ENCODE measurements at places on chromosomes 12 and 14.

GRCh38 chr12:26346736-26347135, 151.4 kb downstream of the SSPN start:
- DNase-seq: no peak

- DNase-seq: no peak
These were observed 173.0 kb upstream of the DAAM1 start for GRCh38 chr14:59015482-59015881.

DNA sequence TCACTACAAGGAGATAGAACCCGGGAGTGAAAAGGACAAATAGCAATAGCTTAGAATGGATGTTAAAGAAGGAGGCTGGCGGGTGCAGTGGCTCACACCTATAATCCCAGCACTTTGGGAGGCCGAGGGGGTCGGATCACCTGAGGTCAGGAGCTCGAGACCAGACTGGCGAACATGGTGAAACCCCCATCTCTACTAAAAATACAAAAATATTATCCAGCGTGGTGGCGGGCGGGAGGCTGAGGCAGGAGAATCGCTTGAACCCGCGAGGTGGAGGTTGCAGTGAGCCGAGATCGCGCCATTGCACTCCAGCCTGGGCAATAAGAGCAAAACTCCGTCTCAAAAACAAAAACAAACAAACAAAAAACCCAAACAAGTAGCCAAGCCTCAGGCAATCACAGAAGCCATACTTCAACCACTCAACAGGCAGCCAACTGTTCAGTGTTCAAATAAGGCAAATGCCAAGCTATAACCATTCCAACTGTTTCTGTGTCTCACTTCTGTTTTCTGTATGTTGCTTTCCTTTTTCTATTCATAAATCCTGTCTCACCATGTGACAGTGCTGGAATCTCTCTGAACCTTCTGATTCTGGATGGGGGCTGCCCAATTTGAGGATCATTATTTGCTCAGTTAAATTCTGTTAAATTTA, 3.9 kb upstream of the SPTLC2 start:
- no peak for DNase-seq

DNA sequence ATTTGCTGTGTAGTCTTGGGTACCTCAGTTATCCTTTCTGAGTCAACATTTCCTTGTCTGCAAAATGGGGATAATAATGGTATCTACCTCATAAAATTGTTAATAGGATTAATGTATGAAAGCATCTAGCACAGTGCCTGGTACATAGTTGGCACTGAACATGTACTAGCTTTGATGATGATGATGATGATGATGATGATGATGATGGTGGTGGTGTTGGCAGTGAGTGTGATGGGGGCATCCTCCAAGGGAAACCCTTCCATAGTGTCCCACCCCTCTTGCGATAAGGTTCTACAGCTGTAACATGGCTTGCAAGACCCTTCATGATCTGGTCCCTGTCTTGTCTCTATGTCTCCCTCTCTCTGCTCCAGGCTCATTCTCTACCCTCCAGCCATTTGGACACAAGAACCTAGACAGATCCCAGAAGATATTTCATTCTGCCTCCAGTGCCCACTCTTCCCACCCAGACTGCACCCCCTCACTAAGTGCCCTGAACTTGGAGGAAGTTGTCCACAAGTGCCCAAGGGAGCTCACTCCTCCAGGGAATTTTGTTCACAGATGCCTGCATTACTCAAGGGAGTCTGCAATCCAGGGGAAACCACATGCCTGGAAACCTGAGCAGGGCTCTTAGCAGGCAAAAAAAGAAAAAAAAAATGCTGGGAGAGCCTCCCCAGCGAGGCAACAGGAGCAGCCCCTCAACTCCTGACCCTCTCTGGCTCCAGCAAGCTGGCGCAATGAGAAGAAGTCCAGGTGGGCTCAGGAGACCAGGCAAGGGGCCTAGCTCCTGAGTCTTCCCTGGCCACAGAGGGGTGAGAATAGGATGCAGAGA, 10.1 kb upstream of the BDKRB1 start:
- DNase-seq: no peak

DNA sequence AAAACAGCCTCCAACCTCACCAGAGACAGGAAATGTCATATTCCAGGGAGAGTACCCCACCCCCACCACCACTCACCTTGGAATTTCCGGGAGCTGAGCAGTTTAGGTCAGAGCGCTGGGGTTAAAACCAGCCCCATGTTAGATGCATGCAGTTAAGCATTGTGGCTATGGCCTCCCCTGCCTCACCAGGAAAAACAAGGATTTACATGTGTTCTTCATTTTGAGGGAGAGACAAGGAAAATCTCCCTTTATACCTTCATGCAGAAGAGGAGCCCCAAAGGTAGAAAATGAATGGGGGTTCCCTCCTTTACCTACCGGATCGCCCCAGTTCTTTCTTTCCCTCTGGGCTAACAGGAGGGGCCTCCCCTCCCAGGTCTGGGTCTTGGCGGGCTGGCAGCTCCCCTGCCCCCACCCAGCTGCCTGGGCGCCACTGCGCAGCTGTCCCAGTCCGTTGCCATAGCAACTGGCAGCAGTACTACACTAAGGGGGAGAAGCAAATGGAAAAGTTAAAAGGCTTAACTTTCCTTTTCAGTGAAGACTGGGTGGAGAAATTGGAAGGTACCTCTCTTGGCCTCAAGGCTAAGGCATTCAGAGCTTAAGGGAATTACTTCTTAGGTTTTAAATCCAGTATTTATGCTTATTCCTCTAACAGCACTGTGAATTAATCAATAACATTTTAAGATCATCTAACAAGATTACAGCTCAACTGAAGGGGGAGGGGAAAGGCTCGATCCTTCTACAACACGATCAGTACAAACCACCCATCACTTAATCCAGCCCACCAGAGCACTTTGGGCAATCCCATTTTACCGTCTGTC, 20.5 kb downstream of the CBX5 start:
- DNase-seq: peak; percentile 79

DNA sequence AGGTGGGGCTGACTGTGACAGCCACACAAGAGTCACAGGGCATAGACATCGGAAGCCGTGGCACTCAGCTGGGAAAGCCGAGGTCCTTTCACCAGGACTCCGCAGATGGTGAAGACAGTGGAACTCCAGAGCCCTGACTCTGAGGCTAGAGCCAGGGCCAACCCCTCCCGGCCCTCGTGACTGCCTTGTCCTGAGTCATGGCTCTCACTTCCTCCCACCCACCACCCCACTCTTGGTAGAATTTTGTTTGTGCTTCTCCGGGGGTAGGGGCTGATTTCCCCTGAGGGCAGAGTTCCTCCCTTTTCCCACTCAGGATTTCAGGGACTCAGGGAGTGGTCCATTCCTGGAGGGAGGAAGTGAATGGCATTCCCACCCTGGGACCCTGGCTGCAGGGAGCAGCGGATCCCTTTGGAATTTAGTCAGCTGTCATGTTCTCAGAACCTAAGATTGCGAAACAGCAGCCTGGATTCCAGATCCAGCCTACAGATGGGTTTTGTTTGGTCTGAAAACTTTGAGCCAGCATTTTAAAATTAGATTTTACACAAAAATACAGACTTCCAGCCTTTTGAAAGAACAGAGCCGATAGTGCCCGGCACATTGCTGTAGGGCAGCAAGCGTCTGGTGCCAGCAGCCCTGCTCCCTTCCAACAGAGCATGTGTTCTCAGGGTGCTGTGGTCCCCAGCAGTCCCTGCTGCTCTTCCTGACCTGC, 50.7 kb downstream of the TPCN1 start:
- DNase-seq: peak; percentile 59

- no peak for DNase-seq
These were observed 26.9 kb downstream of the FIGNL2 start for GRCh38 chr12:51821440-51822260.

GRCh38 chr14:61891810-61892209, 129.6 kb downstream of the SNAPC1 start:
- no peak for DNase-seq

GRCh38 chr14:68784226-68784910, 8.5 kb downstream of the ZFP36L1 start:
- no peak for DNase-seq

GRCh38 chr12:53870117-53870516, 68.5 kb upstream of the HOXC13 start:
- no peak for DNase-seq

DNA sequence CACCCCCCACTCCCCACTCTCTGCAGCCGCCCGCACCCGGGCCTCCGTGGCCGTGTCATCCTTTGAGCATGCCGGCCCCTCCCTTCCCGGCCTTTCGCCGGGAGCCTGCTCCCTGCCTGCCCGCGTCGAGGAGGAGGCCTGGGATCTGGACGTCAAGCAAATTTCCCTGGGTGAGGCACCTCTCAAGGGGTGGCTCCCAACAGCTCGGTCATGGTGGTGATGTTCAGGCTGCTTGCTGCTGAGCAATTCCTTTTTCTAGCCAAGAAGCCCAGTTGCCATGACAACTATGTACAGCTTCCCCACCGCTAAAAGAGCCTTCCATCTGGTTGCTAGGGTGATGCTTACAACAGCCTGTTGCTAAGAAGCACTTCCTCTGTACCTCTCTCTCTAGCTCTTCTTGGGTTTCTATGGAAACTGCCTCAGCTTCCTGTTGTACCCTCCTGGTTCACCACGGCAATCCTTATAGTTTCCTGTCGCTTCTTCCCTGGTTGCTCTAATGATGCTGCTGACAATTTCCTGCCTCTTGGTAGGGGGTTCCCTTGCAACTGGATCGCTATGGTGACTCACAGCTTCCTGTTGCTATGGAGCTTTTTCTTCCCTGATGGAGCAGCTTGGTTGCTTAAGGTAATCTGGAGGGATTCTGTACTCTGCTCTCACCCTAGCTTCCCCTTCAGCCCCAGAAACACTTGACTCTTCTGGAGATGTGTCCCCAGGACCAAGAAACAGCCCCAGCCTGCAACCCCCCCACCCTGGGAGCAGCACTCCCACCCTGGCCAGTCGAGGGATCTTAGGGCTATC, 11.0 kb downstream of the ZNF219 start:
- no peak for DNase-seq

DNA sequence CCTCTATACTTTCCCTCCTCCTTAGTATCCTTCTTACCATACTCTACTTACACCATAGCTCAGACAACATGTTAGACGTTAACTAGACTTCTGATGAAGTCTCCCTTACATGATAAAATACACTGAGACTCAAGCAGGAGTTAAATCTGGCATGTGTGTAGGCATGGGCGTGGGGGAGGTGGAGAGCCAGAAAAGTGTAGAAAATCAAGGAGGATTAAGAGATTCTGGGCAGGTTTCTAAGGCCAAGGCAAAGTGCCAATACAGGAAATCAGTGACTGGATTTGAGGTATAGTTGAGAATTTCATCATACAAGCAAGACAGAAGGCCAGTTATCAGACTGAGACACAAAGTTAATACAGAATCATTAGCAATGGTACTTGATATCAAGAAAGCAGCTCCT, 37.4 kb downstream of the EPS8 start:
- no peak for DNase-seq

- DNase-seq: no peak
These were observed 1194.8 kb downstream of the BCL11B start for GRCh38 chr14:98077176-98077575.

DNA sequence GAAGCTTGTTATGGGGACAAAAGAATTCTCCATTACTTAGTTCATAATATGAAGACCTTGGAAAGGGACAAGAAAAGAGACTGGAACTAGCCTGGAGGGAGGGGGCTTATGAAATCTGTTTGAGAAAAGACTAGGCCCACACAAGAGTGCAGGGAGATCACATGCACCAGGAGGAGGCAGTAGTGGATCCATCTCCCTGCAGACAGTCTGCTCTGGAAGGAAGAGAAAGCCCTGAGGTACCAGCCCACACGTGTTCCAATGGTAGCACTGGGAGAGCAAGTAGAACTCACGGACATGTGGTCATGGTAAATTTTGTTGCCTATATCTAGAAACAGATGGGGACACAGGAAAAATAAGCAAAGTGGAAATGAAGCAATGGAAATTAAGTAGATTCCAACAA, 445.4 kb downstream of the SOX5 start:
- no peak for DNase-seq

DNA sequence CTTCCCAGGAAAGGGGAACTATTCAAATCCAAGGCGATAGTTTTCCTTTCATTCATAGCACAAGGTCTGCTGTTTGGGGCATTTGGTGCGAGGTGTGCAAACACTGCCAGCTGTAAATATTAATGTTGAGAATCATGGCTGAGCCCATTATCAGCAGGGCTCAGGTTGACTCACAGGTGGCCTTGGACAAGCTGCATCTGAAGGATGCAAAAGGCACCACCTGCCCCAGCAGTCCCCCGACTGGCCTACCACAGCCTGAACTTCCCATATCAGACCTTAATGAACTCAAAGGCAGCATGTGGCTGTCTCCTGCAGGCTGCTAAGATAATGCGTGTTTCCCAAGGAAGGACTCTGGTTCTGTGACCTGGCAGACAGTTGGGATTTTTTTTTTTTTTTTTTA, 93.3 kb upstream of the MAP1LC3B2 start:
- DNase-seq: no peak

DNA sequence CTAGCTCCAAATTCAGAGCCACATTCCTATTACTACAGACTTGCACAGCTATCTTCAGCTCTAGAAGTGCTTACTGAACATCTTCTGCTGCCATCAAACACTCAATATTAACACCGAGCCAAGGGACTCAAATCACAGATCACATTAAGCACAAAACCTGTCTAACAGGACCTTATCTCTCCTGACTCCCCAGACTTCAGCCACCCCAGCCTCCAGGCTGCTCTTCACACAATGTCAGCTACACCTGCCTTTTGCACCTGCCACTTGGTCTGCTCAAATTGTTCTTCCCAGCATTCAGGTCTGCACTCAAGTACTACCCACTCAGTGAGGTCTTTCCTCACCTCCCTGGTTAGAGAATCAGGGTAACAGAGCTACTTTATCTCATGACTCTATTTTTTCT, 57.1 kb downstream of the GALC start:
- DNase-seq: no peak

DNA sequence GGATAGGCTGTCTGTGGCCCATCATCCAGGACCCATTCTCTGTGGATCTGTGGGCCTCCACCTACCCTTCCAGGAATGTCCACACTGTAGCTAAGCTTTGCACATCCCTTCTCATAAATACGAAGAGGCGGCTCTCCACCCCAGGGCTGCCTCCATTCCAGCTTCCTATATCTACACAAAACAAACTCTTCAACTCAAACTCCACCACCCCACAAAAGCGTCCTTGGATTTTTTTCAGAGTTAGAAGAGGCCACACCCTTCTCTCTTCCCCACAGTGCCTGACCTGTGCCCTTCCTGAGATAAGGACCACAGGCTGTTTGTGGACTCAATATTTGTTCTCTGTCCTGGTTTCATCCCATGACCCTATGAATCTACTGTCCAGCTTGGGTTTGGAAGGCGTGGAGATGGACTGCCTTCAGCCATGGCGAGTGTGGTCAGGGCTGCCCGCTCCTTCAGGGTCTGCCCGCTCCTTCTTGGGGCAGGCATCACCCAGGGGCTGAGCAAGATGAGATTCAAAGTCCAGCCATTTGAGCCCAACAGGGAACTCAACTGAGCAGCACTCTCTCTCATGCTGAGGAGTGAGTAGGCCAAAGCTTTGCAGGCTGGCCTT, 13.0 kb upstream of the SERPINA12 start:
- no peak for DNase-seq

- DNase-seq: no peak
These were observed 55.3 kb downstream of the DERA start for GRCh38 chr12:15966426-15966825.

GRCh38 chr12:52944683-52945388, 4.1 kb upstream of the KRT18 start:
- no peak for DNase-seq

GRCh38 chr14:24605435-24606190, 3.9 kb downstream of the GZMH start:
- peak; percentile 73 for DNase-seq

- DNase-seq: no peak
These were observed 137.8 kb downstream of the EPS8 start for GRCh38 chr12:15651371-15651770.

All from GM20000 (cell line).